ENCODE measurements at places on chromosomes 7 and 10.

DNA sequence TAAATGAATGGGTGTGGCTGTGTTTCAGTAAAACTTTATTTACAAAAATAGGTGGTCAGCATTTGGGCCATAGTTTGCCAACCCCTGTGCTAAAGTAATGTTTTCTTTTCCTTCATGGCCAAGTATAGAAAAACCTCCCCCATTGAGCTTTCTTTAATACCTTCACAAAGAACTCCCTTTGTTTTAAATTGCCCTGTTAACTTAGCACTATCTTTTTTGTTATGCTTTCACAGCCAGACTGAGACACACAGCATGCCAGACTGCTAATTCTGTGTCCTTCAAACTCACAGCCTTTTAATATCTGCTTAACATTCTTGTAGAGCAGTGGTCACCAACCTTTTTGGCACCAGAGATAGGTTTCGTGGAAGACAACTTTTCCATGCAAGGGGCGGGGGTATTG lies 78.0 kb downstream of the GFRA1 start:
- DNase-seq = no peak

- DNase-seq = no peak
These were observed 254.9 kb downstream of the SORCS3 start for GRCh38 chr10:104895981-104896380.

- no peak for DNase-seq
These were observed 81.4 kb downstream of the ATXN7L1 start for GRCh38 chr7:105794741-105795729.

DNA sequence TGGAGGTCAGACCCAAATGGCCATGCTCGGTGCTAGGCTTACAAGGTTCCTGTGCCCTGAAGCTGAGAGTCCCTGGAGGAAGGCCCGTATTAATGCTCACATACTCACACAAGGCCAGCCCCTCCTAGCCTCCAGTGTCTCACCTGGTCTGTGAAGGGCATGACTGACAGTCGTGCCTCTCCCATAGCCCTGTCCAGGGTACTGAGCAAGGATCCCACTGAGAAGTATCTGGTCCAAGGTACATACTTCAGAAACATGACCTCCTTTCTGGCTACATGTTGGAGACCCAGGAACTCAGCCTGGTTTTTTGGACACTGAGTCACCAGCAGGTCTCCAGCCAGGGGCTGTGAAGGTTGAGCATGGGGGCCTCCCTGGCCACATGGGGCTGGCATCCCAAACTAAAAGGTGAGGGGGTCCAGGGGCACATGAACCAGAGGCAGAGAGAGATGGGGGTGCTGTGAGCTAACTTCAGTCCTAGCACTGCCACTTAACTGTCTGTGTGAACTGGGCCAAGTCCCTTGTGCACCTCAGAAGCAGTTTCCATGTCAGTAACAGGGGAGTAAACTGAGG lies 17.6 kb upstream of the RASGEF1A start:
- DNase-seq = no peak

GRCh38 chr10:8350250-8350967 lies 295.9 kb downstream of the GATA3 start:
- DNase-seq = no peak

DNA sequence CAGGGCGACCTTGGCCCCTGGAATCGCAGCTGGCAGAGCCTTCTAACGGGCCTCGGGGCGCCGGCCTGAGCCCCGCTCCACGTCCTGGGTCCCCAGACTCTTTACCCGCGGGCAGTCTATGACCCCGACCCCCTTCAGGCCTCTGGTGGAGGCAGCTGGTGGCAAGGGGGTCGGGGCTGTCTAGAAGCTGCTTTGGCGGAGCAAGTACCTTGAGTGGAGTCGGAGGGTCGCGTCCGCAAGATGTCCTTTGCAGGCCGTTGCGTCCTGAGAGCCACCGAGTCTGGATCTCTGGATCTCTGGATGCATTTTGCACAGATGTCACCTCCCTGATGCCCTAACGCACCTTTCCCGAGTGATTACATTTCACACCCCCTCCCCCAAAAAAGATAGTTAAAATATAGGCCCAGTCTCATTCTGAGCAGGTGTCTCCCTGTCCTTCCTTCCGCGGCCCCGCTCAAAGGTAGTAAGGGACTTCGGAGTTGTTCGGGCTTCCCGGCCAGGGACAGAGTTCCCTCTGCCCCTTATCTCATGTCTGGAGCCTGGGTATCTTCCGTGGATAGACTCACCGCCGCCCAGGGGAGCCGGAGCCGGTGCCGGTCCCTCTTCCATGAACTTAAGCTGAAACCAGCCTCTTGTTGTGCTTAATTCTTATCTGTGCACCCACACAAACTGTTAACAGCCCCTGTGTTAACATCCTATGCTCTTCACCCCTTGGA lies 457 bp downstream of the ACADSB start:
- no peak for DNase-seq
